ENCODE measurements at places on chromosomes 6 and 20.

- no peak for DNase-seq
Measured at GRCh38 chr6:35363293-35363750, 21.0 kb downstream of the PPARD start.

GRCh38 chr6:4707011-4707410, 69.2 kb upstream of the CDYL start:
- no peak for DNase-seq

GRCh38 chr20:728256-728944, 39.9 kb downstream of the SLC52A3 start:
- DNase-seq = peak; percentile 67

- DNase-seq = no peak
Measured at GRCh38 chr20:58127701-58128111, 100.7 kb downstream of the ANKRD60 start.

DNA sequence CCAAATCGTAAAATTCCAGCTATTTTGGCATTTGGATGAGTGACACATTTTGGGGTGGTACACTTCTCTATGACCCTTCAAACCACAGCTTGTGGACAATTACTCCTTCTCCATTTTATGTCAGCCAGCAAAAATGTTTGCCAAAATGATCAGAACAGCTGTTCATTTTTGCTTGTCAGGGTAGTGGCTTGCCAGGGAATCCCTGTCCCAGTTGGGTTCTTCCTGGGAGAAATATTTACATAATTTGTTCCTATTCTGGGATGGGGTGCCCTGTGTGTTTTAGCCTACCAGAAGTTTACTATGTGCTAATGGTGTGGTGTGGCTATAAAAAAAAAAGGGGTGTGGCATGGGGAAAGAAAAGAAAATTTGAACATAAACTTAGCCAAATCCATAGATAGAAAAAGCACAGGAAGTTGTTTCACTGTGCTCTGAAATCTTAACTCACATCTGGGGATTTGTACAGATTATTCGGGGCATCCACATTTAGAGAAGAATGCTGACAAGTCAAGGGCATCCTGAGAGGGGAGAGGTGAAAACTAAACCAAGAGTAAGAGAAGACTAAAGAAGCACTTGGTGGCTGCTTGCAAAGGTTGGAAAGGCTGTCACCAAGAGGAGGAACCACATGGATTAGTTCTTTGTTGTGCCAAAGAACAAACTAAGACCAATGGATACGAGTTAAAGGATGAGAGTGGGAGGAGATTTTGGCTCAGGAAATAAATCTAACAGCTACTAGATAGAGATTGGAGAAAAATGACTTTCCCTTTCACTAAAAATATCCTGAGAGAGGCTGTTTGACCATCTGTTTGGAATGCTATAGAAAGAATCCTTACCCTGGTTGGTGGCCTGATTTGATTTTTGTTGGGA, 55.2 kb upstream of the RBM24 start:
- no peak for DNase-seq

- no peak for DNase-seq
Measured at GRCh38 chr6:80105972-80106417, 476 bp upstream of the BCKDHB start.

GRCh38 chr20:5491455-5491854, 174.7 kb upstream of the PROKR2 start:
- DNase-seq = no peak

All from NCI-H460 (cell line).